ENCODE measurements at places on chromosomes 2 and 18. TPM values are rescaled to one million over a fixed set of nuclear protein-coding genes. Genes with fewer than 3 reads are reported as not detected.

Gene ACAA2
- 90.3 TPM for total RNA-seq

Gene MZT2B
- 174 TPM for total RNA-seq

Gene RAB6D
- not detected for total RNA-seq

Gene WDR35
- total RNA-seq = 15.0 TPM

Gene PROC
- total RNA-seq = not detected

Gene C2orf49
- total RNA-seq = 18.7 TPM

Gene UGT1A4
- not detected for total RNA-seq

Gene HOXD9
- 0.47 TPM for total RNA-seq

Gene SKA1
- total RNA-seq = 0.13 TPM

- ATAC-seq = no peak
Observed at GRCh38 chr2:150292807-150293206, 194.7 kb downstream of the RND3 start.

- ATAC-seq = peak; percentile 46
Observed at GRCh38 chr18:77056344-77057005, 76.1 kb downstream of the MBP start.

DNA sequence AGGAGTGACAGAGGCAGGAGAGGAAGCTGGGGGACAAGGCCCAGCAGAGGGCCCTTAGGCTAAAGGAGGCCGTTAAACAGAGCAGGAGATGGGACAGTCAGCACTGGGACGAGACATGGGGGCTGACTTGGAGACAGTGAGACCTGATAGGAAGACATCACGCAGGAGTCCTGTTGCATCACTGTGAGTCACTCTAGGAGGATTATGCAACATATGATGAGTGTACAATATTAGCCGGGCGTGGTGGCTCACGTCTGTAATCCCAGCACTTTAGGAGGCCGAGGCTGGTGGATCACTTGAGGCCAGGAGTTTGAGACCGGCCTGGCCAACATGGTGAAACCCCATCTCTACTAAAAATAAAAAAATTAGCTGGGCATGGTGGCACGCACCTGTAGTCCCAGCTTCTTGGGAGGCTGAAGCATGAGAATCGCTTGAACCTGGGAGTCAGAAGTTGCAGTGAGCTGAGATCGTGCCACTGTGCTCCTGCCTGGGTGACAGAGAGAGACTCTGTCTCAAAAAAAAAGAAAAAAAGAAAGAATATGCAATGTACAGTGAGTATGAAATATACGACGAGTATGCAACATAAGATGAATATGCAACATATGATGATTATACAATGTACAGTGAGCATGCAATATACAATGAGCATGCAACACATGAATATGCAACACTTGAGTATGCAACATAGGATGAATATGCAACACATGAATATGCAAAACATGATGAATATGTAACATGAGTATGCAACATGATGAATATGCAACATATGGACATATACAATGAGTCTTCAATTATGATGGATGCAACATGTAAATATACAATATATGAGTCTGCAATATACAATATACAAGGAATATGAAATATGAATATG is 83.3 kb upstream of the ID2 start:
- ATAC-seq = peak; percentile 83

- ATAC-seq = no peak
Observed at GRCh38 chr2:148533685-148534084, 110.9 kb upstream of the EPC2 start.

- ATAC-seq = no peak
Observed at GRCh38 chr2:122660786-122661634, 905.6 kb downstream of the TSN start.

DNA sequence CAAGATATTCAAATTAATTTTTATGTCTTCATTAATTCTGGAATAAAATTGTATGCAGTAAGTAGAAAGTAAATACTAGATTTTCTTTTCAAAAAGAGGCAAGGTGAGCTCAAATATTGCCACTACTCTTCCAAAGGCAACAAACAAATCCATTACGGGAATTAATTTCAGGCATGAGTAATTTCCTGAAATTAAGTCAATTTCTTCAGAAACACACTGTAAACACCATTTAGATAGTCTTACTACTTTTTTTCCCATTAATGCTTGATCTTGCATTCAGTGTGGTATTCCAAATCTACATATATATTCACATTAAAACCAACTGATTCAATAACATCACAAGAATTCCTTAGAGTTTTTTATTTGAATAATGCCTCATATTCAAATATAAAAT is 1274.0 kb upstream of the CRIM1 start:
- ATAC-seq = no peak

- ATAC-seq = no peak
Observed at GRCh38 chr18:58501066-58501896, 127.6 kb downstream of the ALPK2 start.

GRCh38 chr2:199471443-199472057 is 13.8 kb upstream of the SATB2 start:
- ATAC-seq = peak; percentile 73

- no peak for ATAC-seq
Observed at GRCh38 chr2:198712485-198712884, 745.3 kb downstream of the SATB2 start.

GRCh38 chr2:230790981-230791380 is 73.8 kb upstream of the ITM2C start:
- ATAC-seq = no peak

DNA sequence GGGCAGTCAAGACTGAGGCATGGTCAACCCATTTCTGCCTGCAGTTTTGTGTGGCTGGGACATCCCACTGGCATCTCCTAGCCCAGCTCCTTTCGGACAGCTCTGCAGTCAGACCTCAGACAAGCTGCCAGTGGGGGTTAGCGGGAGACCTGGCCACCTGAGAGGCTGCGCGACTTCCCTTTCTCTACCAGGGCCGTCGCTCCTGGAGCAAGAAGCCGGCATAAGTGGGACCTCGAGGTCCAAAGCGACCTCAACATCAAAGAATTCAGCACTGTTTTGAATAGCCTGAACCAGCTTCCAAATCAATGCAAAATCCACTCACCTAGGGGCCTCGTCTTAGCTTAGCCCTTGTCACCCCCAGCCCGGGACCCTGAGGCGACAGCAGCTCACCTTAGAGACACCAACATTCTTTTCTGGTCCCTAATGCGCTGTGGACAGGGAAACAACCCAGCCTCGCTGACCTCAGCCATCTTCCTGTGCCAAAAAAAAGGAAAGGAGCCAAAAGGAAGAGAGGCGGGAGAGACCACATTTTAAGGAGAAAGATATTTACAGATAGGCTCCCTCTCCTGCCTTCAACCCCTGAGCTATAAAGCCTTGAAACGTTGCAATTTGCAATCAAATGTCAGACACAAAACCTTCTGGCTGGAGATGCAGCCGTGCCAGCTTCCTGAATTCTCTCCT is 81.2 kb downstream of the GFPT1 start:
- ATAC-seq = no peak

DNA sequence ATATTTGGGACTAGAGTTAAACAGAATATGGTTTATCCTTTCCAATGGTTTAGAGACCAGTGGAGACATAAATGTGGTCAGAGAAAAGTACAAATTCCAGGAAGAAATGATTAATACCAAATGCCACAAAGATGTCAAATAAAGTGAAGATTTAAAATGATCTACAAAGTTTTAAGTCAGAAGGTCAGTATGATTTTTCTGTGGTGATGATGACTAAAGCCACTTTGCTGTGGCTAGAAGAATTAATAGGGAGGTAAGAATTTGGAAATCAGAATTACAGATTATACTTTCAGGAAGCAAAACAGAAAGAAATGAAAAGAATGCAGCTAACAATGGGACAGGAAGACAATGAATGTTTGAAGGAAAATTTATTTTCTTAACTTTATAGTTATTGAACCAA is 91.5 kb upstream of the CDH7 start:
- no peak for ATAC-seq

GRCh38 chr2:47344890-47345589 is 57.9 kb upstream of the MSH2 start:
- peak; percentile 87 for ATAC-seq

- peak; percentile 74 for ATAC-seq
Observed at GRCh38 chr2:209145941-209146681, 277.7 kb upstream of the MAP2 start.

GRCh38 chr2:227503433-227504406 is 31.8 kb downstream of the AGFG1 start:
- ATAC-seq = peak; percentile 68

- ATAC-seq = no peak
Observed at GRCh38 chr18:56492136-56492535, 146.3 kb downstream of the TXNL1 start.

DNA sequence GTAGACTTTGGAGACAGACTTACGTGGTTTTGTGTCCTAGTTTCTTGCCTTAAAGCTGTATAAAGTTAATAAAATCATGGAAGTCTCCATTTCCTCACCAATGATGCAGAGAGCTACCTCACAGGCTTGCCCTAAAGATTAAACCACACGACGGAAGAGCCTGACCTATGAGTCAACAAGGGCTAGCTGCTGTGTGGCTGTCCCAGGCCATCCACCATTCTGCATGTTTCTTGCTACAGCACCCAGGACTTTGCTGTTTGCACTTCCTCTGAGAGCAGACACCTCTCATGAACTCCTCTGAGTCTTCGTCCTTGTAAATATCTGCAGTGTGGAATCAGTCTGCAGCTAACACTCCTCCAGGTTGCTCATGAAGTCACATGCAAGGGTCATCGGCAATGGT is 160.0 kb upstream of the TRIB2 start:
- ATAC-seq = no peak

DNA sequence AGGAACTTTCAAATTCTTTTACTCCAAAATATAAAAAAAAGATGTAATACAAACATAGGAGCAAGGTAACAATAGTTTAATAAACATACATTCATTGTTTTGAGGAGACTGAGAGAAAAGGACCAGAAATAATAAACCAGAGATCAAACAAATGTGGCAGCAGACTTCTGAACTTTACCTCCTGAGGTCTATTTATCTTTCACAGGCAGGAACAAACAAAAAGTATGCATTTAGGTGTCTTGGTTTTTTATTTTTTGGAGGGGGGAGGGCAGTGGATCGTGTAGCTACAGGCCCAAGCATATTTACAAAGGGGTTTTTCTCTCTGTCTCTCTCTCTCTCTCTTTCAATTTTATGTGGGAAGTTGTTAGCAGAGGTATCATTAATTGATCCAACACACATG is 5.6 kb downstream of the PPP4R1 start:
- ATAC-seq = no peak

DNA sequence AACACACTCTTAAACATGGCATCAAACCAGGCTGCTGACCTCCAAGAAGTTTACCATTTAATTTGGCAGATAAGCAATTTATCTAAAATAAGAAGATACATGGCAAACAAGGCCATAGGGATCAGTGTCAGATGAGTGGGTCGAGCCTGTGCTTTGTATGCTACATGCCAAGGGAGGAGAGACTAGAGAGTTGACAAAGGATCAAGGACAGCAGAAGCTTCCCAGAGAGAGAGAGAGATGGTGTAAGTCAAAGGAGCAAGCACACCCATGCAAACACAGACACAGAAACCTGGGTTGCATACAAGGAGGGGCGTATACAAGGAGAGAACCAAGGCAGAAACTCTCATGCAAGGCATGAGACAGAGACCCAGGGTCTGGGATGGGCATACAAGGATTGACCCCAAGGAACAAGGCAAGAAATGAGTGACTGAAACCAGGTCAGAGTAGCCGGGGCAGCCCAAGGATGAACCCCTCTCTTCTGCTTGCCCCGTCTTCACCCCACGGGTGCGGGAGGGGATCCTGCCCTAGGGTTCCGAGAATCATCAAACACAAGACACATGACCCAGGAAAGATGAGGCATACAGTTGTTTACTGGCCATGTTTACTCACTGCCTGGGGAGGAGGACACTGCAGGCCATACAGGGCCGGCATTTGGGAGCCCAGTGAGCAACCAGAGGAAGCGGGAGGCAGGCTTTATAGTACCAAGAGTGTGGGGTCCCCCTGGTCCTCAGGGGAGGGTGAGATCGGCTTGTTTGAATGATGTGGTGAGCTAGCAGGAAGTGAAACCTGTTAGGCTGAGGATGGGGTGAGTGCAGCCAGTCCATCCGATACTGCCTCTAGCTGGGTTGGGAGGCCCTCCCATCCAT is 529.2 kb upstream of the ID2 start:
- ATAC-seq = no peak

GRCh38 chr2:84969511-84970209 is 1.3 kb upstream of the KCMF1 start:
- no peak for ATAC-seq

DNA sequence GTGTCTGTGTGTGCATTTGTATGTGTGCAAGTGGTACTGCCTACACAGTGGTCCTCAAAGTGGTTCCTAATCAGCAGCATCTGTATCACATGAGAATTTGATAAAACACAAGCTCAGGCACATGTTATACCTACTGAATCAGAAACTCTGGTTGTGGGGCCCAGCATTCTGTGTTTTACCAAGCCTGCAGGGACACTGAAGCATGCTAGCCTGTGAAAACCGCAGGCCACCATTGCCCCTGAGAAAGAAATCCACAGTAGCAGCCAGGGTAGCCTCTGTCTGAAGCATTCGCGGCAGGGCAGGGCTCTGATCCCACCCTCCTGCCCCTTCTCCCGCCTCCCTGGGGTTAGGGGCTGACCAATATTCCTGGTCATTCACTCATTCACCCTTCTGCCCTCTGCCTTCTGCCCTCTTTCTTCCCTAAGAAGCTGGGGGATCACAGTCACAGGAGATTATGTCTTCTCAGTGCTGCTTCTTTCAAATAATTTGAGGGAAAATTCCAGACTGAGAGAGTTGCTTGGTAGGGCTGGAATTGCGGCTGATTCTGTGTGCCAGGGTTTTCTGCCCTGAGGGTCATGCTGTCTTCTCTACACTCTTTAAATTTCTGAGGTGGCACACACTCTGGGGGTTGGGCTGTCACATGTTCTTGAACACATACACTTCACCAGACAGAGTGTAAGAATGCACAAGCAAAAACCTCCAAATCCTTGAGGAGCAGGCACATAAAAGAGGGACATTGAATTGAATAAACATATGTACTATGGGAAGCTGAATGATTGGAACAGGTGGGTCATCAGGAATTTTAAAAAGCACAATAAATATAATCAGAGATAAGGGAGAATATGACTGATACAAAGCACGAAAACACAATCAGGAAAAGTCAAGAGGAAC is 126.6 kb upstream of the SEC11C start:
- no peak for ATAC-seq

- ATAC-seq = no peak
Observed at GRCh38 chr2:219388907-219389156, 1.1 kb upstream of the DNPEP start.

- ATAC-seq = no peak
Observed at GRCh38 chr2:216546641-216547403, 48.2 kb downstream of the RPL37A start.

DNA sequence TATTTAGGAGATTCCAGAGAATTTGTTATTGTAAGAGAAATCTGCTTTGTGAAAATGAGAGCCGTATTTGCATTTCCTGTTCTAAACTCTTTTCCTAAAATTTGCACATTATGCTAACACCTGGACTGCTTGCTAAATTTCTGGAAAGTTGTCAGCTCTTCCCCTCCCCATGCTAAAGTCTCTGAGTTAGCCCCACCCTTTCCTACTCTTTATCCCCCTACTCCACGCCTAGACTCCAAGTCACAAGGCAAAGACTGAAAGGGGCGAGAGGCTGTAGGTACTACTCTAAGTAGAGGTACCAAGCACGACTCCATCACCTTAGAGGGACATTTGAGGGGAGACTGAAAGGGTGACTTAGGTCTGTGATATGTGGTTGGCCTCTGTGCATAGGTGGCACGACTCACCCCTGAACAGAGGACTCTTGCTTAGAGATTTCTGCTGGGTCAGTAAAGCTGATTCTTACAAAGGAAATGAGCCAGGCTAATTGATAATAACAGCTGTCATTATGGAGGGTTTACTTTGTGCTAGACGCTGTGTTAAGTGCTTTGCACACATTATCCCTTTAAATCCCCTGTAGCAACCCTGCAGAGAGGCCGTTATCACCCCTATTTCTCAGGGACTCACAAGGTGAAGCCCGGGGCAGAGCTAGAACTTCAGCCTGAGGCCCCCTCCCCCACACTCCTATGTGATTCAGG is 373.5 kb downstream of the EN1 start:
- ATAC-seq = no peak

GRCh38 chr18:11183637-11184036 is 34.3 kb upstream of the PIEZO2 start:
- no peak for ATAC-seq
